ENCODE measurements at places on chromosomes 2 and 18.

DNA sequence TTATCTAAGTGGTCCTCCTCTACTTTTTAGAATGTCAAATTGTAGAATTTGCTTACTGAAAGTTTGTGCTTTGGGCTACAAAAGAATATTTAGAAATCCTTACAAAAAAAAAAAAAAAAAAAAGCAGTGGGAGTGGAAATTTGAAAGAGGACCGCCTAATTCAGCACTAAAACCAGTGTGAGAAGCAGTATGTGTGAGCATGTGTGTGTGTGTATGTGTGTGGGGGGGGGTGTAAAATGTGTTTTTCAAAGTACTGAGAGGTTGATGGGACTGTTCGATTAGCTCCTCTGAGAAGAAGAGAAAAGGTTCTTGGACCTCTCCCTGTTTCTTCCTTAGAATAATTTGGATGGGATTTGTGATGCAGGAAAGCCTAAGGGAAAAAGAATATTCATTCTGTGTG, at the start of gene VIT:
Gene VIT, plus strand, starts transcription at position 175 of the 400 bp plus-strand sequence. CDS start 19,664 bp downstream, outside the sequence.
- no peak for DNase-seq

GRCh38 chr2:109647636-109648035, 33.5 kb downstream of the SOWAHC start:
- no peak for DNase-seq

- no peak for DNase-seq
Measured at GRCh38 chr2:108994178-108994577, 5.2 kb upstream of the EDAR start.

GRCh38 chr2:188979187-188980114, 5.3 kb downstream of the COL3A1 start:
- DNase-seq, result no peak

GRCh38 chr2:102187496-102188150, 800 bp downstream of the IL1RL2 start:
- peak; percentile 80 for DNase-seq

DNA sequence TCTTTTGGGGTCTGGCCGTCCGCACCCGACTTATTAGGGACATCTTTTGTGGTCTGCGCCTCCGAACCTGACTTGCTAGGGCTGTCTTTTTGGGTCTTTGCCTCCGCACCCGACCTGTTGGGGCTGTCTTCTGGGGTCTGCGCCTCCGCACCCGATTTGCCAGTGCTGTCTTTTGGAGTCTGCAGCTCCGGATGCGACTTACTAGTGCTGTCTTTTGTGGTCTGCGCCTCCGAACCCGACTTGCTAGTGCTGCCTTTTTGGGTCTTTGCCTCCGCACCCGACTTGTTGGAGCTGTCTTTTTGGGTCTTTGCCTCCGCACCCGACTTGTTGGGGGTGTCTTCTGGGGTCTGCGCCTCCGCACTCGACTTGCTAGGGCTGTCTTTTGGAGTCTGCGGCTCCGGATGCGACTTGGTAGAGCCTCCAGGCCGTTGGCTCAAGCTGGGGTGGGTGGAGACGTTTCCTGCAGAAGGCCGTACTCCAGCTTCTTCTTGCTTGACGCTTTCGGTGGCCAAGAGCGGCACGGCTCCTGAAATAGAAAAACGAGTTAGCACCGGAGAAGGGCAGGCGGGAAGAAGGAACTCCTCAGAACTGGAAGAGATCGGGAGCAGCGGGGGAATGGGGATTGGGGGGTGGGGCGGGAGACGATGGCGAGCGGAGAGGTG, 498 bp downstream of the TGOLN2 start:
- peak; percentile 64 for DNase-seq

- no peak for DNase-seq
Measured at GRCh38 chr2:219213486-219214071, 5.2 kb downstream of the ABCB6 start.

DNA sequence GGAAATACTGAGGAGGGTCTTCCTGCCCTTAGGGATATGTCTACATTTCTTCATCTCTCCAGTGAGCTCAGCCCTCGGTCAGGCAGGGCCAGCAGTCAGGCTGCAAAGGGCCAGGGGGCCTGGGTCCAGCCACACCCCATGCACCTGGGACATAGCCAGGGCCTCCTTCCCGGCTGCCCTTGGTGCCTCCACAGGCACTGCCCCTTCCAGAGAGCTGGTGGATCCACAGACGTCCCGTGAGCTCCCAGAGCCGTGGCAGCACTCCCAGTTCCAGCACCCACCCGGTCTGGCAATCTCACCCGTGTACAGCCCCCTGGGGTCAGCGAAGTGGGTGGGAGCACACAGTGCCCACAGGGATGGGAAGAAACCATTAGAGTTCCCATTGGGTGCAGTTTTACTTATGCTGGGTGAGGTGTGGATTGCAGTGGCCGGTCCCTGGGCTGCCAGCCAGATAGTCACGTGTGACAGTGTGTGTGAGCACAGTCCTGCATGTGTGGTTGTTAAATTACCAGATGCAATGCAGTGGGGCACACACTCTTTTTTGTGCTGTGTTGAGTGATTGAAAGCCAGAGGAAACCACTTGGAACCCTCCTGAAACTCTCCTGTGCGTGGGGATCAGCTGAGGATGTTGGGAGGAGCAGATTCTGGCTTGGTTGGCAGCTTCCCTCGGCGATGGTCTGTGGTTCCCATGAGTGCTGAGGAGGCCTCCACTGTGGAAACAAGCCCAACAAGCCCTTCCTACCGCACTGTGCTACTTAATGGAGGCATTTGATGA, 131.0 kb downstream of the SNTG2 start:
- DNase-seq, result no peak

GRCh38 chr2:149894226-149894625, 306.7 kb upstream of the MMADHC start:
- DNase-seq, result no peak

DNA sequence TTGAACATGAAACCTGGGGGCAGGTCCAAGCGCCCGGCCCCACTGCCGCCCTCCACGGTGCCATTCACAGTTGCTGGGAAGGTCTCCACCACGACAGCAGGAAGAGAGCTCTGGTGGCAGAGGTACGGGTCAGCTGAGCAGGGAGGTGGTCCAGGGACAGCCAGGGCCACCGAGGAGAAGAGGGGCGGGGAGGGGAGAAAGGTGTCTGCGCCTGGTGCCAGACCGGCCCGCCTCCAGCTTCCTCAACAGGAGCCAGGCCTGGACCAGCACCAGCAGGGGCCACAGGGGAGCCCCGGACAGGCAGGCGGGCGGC, 56.2 kb downstream of the BIN1 start:
- no peak for DNase-seq

DNA sequence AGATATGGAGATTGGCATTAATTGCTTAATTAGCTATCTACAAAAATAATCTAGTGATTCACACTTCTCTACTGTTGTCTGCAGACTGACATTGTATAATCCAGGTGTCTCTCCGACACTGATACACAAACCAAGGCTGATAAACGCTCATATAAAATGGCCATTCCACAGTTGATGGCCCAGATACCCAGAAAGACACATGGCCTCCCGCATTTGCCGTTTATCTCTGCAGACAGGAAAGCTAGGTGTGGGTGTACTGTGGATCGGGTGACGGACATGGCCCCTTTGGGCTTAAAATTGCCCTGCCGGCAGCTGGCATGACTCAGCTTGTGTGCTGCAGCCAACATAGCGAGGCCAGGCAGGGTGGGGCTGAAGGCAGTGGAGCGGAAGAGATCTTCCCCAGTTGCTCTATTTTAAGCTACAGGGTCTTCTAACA, 18.5 kb downstream of the PMAIP1 start:
- DNase-seq, result peak; percentile 49

Measured in suppressor macrophage (primary cell).